DMS153 (cell line): ENCODE measurements at places on chromosomes 4 and X.
A peak's percentile ranks its signal among the peaks of the same experiment; 100 is the strongest.

DNA sequence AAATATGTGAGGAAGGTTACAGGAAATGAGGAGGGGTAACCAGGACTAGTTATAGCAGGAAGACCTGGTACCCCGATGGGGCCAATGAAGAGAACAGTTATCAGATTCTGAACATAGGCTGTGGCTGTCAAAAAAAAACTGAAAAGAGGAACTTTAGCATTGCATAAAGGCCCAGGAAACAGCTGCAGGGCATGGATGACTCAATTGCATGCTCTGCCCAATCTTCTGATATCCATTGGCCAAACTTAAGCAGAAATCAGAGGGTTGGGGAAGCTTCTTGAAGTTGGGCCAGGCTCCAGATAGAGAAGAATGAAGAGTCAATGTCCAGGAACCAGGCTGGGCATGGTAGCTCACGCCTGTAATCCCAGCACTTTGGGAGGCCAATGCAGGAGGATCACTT lies 1222.4 kb upstream of the PRKX start:
- no peak for DNase-seq

DNA sequence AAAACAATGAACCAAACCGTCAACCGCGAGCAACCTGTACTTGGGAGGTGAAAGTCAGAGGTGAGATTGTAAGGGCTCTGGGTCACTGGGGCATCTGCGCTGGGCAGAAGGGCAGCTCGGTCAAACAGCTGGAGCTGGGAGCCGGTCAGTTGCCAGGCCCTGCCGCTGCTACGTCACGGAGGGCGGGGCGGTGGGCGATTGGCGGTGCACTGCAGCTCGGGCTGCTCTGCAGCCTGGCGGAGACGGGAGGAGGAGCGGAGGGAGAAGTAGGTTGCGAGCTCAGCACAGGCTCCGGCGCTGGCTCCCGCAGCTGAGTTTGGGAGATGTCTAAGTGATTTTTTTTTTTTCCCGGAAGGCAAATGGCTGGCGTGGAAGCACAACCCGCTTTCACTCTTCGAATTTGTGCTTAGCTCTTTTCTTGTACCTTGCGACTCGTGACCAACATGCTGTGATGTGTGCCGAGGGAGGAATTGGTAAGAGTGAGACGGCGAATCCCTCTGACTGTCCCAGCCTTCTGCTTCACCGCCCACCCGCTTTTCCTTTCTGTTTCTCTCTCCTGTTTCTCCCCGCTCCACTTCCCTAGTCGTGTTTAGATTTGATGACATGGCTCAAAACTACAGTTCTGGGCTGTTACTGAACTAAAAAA lies at the start of gene ATP10D:
TSS of gene ATP10D (plus strand) at position 229 of the 646 bp plus-strand sequence. CDS start 27,266 bp downstream, outside the sequence.
- DNase-seq = peak; percentile 12

DNA sequence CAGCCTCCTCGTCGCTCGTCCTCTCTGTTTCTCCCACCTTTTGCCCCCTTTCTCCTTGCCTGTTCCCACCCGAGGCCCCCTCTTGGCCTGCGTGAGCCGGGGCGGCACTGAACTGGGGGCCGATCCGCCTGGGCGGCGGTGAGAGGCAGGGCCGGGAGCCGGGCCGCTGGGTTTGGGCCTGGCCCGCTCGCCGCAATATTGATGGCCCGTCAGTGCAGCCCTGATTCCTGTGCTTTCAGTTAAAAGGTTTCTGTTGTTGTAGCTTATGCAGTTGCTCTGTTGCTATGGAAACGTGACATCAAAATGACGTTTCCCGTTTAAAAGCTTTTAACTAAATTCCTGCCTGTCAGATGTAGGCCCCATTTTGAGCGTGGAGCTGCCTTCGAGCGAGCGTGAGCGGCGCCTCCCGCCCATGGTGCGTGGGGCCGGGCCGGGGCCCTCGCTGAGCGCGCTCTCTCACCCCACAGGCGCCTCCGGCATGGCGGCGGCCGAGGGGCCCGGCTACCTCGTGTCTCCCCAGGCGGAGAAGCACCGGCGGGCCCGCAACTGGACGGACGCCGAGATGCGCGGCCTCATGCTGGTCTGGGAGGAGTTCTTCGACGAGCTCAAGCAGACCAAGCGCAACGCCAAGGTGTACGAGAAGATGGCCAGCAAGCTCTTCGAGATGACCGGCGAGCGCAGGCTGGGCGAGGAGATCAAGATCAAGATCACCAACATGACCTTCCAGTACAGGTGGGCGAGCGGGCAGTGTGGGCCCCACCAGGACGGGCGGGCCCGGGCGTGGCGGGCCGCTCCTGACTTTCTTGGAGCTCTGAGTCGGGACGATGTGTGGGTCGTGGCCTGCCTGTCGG lies at the start of gene MSANTD1:
TSS of gene MSANTD1 (plus strand) at position 349 of the 851 bp plus-strand sequence. CDS start at position 413, 64 bp downstream.
- DNase-seq = no peak

- DNase-seq = no peak
Measured at GRCh38 chr4:101254776-101255175, 92.5 kb downstream of the PPP3CA start.

GRCh38 chr4:140641105-140641555 lies 72.4 kb upstream of the UCP1 start:
- no peak for DNase-seq

- no peak for DNase-seq
Measured at GRCh38 chr4:10106421-10107039, 10.1 kb downstream of the WDR1 start.

GRCh38 chrX:132118358-132118757 lies 9.5 kb downstream of the FRMD7 start:
- DNase-seq = no peak

- DNase-seq = peak; percentile 78
Measured at GRCh38 chr4:102780476-102781144, 19.8 kb upstream of the MANBA start.

DNA sequence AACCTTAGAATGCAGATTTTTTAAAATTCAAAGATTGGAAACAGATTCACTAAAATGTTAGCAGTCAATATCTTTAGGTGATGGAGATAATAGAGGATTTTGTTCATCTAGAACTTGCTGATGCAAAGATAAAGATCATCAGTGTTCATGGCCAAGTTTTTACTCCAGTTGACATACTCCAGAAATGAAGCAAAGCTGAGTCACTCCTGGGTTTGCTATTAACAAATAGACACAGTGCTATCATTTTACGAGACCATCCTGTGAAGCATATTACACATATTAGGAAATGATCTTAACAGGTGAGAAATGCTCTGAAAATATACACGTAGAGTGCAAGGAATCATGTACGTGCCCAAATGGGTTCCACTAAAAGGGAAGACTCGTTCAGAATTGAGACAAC lies 170.6 kb upstream of the FAM9B start:
- DNase-seq = no peak

DNA sequence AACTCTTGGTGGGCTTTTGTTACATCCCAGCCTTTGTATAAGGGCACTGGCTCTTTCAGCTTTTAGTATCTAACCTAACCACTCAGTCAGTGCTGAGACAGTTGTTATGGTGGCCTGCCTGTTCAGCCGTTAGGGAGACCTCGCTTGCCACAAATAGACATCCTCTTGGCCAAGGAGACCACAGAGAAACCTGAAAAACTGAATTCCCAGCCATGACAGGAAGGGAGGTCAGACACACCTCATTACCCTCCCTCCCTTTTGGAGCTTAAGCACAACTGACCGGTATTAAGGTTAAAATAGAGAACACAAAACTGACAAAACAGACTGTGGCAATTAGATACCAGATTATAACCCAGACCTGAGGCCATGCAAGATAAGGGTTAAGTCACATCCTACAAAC lies 1639.3 kb downstream of the RPA4 start:
- no peak for DNase-seq

DNA sequence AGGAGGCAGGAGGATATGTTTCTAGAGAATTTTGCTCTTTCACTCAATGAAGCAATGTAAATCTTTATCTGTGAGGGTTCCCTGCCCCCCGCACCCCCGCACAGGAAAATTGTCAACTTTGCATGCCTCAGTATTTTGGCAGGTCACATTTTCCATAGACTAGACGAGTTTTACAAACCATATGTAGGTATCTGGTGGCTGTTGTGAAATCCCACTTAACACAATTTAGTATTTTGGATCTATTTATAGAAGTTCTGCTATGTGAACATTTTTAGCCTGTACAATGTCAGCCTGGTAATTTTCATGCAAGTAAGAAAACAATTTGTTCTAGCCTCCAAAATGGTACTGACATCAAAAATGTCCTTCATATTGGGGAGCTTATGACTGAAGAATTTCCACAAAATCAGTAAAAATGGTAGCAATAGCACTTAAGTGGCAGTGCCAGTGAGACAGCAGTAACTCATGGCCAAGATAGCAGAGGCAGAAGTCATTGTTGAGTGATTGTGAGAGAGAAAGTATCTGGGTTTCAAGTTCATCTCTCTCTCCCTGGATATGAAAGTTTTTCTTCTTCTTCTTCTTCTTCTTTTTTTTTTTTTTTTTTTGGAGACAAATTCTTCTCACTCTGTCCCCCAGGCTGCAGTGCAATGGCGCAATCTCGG lies 12.4 kb upstream of the FRYL start:
- no peak for DNase-seq
